ENCODE measurements at places on chromosomes 5 and 9.

DNA sequence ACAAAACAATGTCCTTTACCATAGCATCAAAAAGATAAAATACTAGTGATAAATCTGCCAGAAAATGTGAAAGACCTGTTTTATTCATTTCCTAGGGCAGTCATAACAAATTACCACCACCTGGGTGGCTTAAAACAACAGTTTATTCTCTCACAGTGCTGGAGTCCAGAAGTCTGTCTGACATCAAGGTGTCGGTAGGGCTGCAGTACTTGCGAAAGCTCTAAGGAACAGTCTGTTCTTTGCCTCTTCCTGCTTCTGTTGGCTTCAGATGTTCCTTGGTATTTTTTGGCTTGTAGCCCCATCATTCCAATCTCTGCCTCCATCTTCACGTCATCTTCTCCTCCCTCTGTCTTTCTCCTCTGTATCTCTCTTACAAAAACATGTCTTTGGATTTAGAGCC, 51.0 kb downstream of the PTPDC1 start:
- no peak for DNase-seq

- DNase-seq = no peak
These were observed 1.6 kb upstream of the HAPLN1 start for GRCh38 chr5:83721953-83722901.

GRCh38 chr5:147918101-147918685, 11.9 kb upstream of the C5orf46 start:
- DNase-seq = no peak

DNA sequence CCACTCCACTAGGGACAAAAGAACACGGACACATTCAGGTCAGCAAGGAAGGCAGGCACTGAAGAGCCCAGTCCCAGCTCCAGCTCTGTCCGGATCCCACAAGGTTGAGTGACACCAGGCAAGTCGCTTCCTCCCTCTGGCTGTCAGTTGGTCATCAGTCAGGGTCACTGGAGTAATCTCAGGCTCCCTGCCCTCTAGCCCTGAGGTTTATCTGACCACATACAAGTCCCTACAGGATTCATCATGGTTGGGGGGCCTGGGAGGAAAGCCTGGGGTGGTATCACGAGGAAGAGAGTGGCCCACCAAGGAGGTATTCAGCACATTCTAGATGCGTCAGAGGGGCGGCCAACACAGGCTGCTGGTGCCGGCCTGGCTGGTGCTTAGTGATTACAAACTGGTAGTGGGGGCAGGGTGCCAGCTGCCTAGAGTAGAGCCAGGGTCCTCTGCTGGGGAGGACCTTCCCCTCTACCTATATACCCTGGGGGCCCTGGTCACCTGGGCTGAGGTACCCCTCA, 81.5 kb downstream of the SHB start:
- no peak for DNase-seq

GRCh38 chr5:68995845-68996545, 97.8 kb upstream of the SLC30A5 start:
- DNase-seq = no peak

DNA sequence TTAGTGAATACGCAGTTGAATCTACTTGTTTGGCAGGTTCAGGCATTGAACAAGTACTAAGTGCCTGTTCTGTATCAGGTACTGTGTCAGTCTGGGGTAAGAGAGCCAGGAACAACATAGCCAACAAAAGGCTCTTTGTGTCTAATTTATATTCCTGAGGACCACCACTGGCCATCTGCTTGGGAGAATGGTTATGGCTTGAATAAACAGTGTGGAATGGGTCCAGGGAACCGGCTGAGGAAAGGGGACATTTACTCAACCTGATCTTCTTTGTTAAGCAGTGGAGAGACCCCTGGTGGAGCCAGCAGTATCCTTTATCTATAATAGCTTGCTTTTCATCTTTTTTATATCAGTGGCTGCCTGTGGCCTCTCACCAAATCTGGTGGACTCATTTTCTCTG, 38.6 kb downstream of the EXOSC2 start:
- DNase-seq = no peak
